Uterus (tissue), 4 donors: ENCODE measurements at places on chromosomes 12 and 14. TPM values are rescaled to one million over a fixed set of nuclear protein-coding genes. Genes with fewer than 3 reads are reported as not detected.

NDUFA9 gene
- total RNA-seq: 74.4 TPM

KRT79 gene
- total RNA-seq: not detected

LGMN gene
- total RNA-seq: 85.0 TPM

TSHR gene
- 0.73 TPM for total RNA-seq

GRCh38 chr12:104155711-104156555 is 17.9 kb upstream of the NFYB start:
- no peaks in the 10 kb centered on the region for H3K27me3 ChIP-seq
- no peak overlapping the region for H3K27ac ChIP-seq
- H3K36me3 ChIP-seq: no peaks in the 10 kb centered on the region
- no peak overlapping the region for H3K4me3 ChIP-seq
- no peak for DNase-seq

ORAI1 gene
- 17.0 TPM for total RNA-seq

DNA sequence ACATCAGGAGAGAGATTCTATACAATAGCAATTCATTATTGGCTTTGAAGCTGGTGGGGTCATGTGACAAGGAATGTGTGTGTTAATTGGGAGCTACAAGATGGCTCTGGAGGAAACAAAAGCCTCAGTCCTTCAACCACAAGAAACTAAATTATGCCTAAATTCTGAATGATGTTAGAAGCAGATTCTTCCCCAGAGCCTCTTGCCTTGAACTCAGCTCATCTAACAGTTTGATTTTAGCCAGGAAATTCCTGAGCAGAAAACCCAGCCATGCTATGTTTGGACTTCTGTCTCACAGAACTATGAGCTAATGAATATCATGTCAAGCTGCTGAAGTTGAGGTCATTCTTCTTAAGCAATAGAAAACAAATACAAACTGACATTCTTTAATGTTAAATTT is 274.7 kb downstream of the SLC6A15 start:
- no peak for DNase-seq
- H3K4me3 ChIP-seq: no peak overlapping the region
- H3K4me1 ChIP-seq: no peaks in the 10 kb centered on the region
- H3K27ac ChIP-seq: no peak overlapping the region
- H3K27me3 ChIP-seq: no peaks in the 10 kb centered on the region

DNA sequence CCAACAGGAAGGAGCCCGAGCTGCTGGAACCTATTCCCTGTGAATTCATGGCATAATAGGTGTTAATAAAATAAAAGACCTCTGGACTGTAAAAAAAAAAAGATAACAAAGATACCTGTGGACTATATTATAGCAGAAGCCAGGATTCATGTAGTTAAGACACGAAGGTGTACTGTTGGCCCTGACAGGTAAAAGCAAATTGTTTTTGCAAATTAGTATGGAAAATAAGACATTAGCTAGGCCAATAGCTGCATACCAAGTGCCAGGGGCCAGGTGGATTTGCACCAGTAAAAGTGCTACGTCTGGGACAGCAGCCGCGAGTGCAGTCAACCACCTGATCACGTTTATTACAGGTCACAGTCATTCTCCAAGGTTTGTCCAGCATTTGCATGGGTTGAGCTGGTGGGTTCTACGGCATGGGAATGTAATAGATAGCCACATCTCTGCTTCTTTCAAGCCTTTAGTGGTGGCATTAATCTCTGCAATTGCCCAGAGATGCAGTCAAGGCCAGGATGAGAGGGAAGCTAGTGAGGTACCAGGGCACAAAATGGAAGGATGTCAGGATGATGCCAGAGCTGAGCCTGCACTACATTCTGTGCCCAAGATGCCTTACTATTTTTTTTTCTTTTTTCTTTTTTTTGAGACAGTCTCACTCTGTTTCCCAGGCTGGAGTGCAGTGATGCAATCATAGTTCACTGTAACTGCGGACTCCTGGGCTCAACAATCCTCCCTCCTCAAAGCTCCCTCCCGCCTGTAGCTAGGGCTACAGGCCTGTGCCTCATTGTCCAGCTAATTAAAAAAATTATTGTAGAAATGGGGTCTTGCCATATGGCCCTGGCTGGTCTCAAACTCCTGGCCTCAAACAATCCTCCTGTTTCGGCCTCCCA is 26.3 kb downstream of the TNFAIP2 start:
- no peak overlapping the region for H3K4me3 ChIP-seq
- no peak for DNase-seq
- H3K27me3 ChIP-seq: no peaks in the 10 kb centered on the region
- no peaks in the 10 kb centered on the region for H3K4me1 ChIP-seq

- H3K4me3 ChIP-seq: no peak overlapping the region
- no peaks in the 10 kb centered on the region for H3K36me3 ChIP-seq
- H3K27me3 ChIP-seq: no peaks in the 10 kb centered on the region
- no peak for DNase-seq
These were observed 166.5 kb upstream of the RASSF8 start for GRCh38 chr12:25792031-25792430.

PLXNC1 gene
- 13.8 TPM for total RNA-seq

GRCh38 chr14:61478971-61479473 is 157.6 kb downstream of the PRKCH start:
- no peaks in the 10 kb centered on the region for H3K36me3 ChIP-seq
- H3K27ac ChIP-seq: peak overlapping the region; percentile 72
- H3K27me3 ChIP-seq: no peaks in the 10 kb centered on the region

DNA sequence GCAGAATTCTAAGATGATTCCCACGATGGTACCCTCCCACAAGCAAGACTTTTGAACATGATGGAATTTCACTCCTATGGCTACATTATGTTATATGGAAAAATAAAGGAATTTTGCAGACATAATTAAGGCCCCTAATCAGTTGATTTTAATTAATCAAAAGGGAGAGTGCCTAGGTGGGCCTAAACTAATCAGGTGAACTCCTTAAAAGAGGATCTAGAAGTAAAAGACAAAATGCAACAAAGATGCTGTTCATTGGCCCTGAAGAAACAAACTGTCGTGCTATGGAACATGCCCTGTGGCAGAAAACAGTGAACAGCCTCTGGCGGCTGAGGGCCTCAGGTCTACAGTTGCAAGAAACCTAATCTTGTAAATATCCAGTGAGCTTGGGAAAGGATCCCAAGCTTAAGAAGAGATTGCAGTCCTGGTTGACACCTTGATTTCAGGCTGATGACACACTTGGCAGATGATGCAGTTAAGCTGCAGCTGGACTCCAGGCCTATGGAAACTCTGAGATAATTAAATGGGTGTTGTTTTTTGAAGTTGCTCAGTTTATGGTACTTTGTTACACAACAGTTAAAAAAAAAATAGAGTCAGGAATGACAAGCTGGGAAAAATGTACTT is 13.8 kb downstream of the TMCC3 start:
- no peak overlapping the region for H3K27ac ChIP-seq
- no peaks in the 10 kb centered on the region for H3K27me3 ChIP-seq
- no peak overlapping the region for H3K4me3 ChIP-seq
- no peaks in the 10 kb centered on the region for H3K36me3 ChIP-seq
- DNase-seq: no peak

DNA sequence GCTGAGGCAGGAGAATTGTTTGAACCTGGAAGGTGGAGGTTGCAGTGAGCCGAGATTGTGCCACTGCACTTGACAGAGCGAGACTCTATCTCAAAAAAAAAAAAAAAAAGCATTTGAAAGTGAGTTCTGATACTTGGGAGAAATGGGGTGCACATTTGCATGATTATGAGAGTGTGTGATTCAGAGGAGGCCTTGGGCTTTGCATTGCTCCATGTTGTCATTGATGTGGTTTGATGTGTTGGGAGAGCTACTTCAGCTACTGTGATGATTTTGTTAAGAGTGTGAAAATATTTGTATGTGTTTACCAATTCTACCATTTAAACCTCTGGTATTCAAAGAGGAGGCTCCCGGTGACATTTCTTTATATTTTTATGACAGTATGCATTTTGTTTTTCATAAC is 24.4 kb downstream of the DRAM1 start:
- H3K27me3 ChIP-seq: no peaks in the 10 kb centered on the region
- H3K36me3 ChIP-seq: no peaks in the 10 kb centered on the region
- H3K4me3 ChIP-seq: no peak overlapping the region
- H3K4me1 ChIP-seq: no peaks in the 10 kb centered on the region
- no peak for DNase-seq

GRCh38 chr14:76919431-76920330 is 93.5 kb downstream of the LRRC74A start:
- peak overlapping the region; percentile 88 for H3K27ac ChIP-seq
- H3K4me1 ChIP-seq: peaks cover 21% of the 10 kb centered on the region
- H3K4me3 ChIP-seq: no peak overlapping the region
- peak; percentile 48 for DNase-seq
- no peaks in the 10 kb centered on the region for H3K27me3 ChIP-seq
- H3K36me3 ChIP-seq: no peaks in the 10 kb centered on the region

- no peak for DNase-seq
- H3K27me3 ChIP-seq: no peaks in the 10 kb centered on the region
- H3K4me3 ChIP-seq: no peak overlapping the region
These were observed 40.4 kb upstream of the GZMB start for GRCh38 chr14:24674204-24674970.

OVCH1 gene
- total RNA-seq: 1.0 TPM

GRCh38 chr12:14403711-14404196 is 38.3 kb downstream of the ATF7IP start:
- no peak overlapping the region for H3K27ac ChIP-seq
- no peaks in the 10 kb centered on the region for H3K36me3 ChIP-seq
- DNase-seq: no peak
- no peak overlapping the region for H3K4me3 ChIP-seq
